ENCODE measurements at places on chromosomes 2 and 18.

DNA sequence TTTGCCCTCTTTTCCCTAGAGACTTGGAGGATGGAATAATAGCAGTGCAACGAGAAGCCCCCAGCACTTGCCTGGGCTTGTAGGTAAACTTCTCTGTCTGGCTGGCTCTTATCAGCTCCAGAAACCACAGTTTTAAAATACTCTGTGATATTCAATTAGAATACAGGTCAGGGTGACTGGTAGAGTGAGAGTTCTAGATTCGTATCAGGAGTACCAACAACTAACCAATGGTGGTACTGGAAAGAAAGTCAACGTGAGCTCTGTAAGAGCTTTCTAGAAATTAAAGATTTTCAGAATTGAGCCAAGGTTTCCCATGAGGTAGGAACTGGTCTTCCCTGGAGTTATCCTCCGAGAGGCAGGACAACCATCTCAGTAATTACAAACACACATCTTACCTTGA is 216.9 kb downstream of the NYAP2 start:
- no peak for DNase-seq

DNA sequence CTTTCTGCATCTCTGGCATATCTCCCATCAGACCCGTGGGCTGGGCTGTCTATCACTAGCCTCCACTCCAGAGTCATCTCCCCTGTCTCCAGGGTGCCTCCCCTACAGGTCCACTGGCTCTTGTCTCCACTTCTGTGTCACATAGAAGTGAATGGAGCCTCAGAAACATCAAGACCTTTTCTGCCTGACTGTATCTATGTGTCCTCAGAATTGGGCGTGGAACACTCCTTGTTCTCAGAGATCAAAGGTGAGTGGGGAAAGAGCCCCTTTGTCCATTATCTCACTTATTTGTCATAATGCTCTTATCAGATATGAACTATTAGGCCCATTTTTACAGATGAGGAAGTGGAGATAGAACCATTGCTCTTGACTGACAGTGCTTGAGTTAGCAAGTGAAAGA is 211.0 kb downstream of the CYRIA start:
- DNase-seq: no peak

GRCh38 chr18:26702086-26702485 is 153.7 kb upstream of the KCTD1 start:
- DNase-seq: no peak

GRCh38 chr2:107072150-107072940 is 186.4 kb upstream of the ST6GAL2 start:
- DNase-seq: no peak

DNA sequence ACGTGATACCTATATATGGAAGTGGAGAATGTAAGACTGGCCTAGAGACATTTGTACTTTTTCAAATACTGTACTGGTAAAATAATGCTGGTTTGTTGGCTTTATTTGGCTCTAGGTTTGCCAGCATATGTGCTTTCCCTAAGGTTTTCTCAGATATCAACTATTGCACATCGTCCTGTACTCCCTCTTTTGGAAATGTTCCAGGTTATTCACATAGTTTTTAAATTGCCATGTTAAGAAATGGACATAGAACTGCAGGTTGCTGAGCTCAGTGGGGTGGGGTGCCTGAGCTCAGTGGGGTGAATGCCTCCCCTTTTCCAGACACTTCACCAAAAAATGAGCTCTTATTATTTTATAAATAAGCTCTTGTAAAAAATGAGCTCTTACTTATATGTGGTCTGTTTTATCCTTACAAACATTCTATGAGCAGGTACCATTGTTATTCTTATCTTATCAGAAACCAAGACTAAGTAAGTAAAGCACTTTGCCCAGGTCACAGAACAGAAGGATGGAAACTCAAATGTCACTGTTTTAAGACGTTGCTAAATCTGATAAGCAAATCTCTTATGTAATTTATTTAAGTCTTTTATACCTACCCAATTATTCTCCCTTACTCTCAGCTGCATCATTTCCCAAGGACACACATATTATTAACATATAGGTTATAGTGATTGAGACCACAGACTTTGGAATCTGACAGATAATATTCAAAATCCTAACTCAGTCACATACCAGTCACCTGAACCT is 99.0 kb downstream of the CPS1 start:
- no peak for DNase-seq

DNA sequence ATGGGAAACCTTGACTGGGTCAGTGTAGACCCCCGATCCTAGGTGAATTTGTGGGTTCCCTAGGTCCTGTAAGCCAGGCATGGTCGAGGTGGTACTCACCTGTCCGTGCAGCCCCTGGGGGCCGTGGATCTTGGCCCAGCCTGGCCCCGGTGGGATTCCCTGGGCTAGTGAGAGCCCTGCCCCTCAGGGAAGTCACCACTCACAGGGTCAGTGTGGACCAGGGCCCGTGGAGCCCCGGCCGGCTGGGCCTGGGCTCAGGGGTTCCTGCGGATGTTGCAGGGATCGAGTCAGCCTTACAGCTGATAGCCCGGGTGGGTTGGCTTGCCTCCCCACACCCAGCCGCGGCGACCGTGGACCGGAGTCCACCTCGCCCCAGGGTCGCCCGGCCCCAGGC is 528 bp downstream of the ATG9A start:
- no peak for DNase-seq

DNA sequence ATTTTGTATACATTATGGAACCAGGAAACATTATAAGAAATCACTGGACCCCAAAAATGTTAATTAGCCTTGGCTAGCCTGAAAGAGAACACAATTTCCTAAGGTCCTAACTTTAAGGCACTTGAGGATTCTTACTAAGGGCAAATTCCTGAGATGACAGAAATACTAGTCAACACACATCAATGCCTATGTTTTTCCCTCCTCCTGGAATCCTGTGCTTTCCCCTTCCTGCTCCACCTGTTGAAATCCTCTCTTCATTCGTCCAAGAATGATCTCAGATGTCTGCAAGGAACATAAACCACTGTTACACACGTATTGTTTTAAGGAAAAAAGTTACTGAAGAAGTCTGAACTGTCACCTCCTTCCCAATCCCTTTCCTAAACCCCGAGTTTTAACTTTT is 21.2 kb upstream of the DARS1 start:
- no peak for DNase-seq

DNA sequence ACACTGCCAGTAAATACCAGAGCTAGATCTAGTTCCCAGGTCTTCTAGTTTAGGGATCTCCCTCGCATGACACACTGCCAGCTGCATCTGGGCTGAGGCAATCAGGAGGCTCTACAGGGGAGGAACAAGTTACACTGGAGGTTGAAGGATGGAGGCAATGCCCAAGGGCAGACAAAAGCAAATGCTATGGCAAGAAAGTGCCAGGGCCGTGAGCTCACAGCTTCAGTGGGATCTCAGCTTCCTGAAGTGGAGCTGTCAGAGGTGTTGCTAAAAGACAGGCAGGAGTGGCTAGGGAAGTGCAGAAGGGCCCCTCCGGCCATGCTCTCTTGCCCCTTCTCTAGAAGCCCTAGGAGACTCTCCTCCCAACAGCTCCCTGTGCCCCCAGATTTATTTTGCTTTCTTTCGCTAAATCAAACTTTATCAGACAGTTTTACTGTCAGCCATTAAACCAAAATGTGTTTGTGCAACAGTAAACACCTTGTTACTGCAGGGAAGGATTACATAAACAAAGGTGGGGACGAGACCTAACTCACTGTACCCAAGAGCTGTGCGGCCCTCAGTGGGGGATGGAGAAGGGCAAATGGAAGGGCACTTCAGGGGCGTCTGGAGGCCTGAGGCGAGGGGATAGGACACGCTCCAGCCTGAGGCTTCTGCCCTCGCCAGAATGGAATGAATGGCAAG is 39.4 kb upstream of the PKDCC start:
- DNase-seq: no peak

- DNase-seq: no peak
Observed at GRCh38 chr2:66582987-66583880, 148.3 kb downstream of the MEIS1 start.

GRCh38 chr18:23825978-23826405 is 136.7 kb downstream of the LAMA3 start:
- DNase-seq: no peak

GRCh38 chr18:62771494-62772270 is 56.3 kb downstream of the PHLPP1 start:
- no peak for DNase-seq

GRCh38 chr2:217338306-217338916 is 478.5 kb upstream of the TNP1 start:
- no peak for DNase-seq

- no peak for DNase-seq
Observed at GRCh38 chr2:214215107-214215506, 195.7 kb upstream of the VWC2L start.

DNA sequence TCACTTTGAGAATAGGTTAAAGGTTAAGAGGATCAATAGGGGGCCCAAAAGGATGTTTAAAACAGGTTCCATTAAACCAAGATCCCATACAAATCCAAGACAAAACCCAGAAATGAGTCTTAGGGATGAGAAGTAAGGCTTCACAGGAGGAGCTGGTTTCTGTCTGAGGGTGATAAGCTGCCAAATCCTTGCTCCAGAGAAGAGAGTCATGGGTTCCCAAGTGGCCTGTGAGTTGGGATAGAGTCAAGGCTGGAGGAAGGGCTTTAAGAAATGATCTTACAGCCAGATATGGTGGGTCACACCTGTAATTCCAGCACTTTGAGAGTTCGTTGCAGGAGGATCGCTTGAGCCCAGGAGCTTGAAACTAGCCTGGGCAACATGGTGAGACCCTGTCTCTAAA is 40.2 kb upstream of the LCLAT1 start:
- no peak for DNase-seq

GRCh38 chr2:164146441-164146840 is 410.6 kb upstream of the FIGN start:
- DNase-seq: no peak

DNA sequence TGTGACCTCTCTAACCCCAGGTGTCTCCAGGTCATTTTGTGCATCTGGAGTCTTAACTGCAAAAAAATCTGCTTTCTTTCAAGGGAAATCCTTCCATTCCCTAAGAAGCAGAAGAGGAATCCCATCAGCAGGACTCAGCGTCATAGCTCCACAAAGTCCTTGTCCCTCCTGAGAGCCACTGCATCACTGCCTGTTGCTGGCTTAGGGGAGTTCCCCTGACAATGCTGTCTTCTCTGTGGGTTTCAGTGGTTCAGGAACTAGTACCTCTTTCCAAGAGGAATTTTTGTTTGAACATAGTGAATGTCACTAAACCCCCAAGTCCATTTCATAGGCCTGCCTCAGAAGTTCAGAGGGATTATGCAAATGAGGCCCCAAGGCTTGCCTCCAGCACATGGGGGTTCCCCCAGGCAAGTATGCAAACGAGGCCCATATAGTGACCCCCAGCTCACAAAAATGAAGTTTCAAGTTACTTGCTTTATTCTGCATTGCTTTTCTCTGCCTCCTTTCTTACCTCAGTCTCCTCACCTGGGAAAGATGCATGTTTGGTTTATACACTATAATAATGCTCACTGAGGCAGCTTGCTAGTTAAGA is 513.9 kb upstream of the MEX3C start:
- DNase-seq: no peak

GRCh38 chr2:67448648-67449047 is 51.5 kb downstream of the ETAA1 start:
- no peak for DNase-seq

DNA sequence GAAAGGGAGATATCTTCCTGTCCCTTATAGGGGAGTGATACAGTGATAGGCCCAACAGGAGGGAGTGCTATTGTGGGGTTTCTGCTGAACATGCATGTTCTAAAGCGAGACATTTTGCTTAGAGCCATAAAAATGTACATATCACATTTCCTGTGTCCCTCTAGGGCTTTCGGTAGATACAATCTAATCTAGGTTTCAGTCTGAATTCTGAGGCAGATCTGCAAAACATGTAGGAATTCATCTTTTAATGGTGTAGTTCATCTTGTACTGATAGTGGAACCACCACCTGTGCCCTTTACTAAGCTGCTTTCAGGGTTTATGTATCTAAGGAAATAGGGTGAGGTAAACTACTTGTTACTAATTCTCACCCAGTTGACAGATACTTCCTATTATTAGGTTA is 73.8 kb downstream of the SPTBN1 start:
- DNase-seq: no peak

GRCh38 chr2:137096693-137097092 is 331.3 kb downstream of the THSD7B start:
- DNase-seq: no peak

DNA sequence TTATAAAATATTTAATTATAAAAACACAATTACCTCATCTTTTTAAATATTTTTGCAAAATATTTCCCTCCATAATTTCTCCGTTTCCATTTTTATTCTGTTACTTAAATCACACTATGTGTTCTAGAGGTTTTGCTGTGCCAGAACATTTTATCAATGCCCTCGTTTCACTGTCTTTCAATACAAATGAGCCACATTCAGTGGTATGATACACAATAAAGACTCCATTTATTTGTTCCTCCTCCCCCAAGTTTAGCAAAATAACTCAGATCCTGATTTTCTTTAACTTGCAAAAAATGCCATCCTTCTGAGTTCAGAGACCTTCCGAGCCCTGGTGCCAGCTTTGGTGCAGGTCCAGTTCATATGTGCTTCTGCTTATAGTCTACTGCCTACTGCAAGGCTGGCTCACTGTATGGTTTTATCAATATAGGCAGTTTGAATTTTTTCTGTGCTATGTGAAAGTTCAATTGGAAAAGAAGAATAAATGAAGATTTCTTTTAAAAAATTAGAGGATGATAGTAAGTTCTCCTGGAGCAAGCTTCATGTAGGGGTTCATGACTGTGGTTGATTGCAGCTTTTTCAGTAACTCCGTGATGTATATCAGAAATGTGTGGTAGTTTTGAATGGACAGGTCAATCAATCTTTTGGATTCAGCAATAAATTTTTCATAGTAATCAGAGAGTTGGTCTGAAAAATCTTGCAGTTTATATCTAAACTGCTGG is 42.5 kb downstream of the APOB start:
- DNase-seq: no peak

- DNase-seq: no peak
Observed at GRCh38 chr2:69641471-69641870, 2.1 kb downstream of the AAK1 start.

- DNase-seq: peak; percentile 89
Observed at GRCh38 chr2:38515155-38516074, 87.3 kb downstream of the HNRNPLL start.

- DNase-seq: no peak
Observed at GRCh38 chr2:203732092-203732952, 25.9 kb downstream of the CD28 start.

GRCh38 chr2:72149556-72150156 is 2.0 kb upstream of the CYP26B1 start:
- peak; percentile 46 for DNase-seq

DNA sequence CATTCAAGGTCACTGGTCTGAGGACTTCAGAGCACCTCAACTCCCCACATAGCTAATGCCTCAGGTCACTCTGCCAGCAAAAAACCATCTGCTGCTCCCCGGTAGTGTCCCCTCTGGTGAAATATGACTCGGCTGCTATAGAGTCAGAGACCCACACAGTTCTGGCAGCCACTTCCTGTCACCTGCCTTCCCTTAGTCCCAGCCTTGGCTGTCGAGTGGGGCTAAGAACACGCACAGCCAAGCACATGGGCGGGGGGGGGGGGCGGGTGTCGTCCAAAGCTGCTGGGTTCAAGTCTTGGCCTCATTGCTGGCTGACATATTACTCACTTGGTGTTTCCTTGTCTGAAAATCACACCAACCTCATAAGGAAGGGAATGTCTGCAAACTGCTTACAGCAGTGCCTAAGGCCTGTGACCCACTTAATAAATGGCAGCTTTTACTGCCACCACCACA is 37.5 kb downstream of the POLR1A start:
- no peak for DNase-seq

GRCh38 chr18:48735080-48735676 is 196.3 kb downstream of the CTIF start:
- DNase-seq: no peak

Data from WERI-Rb-1 (cell line).